ENCODE measurements at places on chromosomes 5 and 9. TPM values are rescaled to one million over a fixed set of nuclear protein-coding genes. Genes with fewer than 3 reads are reported as not detected.

- H3K4me1 ChIP-seq = peaks cover 29% of the 10 kb centered on the region
- no peaks in the 10 kb centered on the region for H3K27me3 ChIP-seq
- H3K4me3 ChIP-seq = no peak overlapping the region
- no peak for DNase-seq
- no peaks in the 10 kb centered on the region for H3K36me3 ChIP-seq
Observed at GRCh38 chr5:126368239-126368812, 54.9 kb upstream of the GRAMD2B start.

Gene TAS2R1
- total RNA-seq = not detected

Gene CDH9
- 0.14 TPM for total RNA-seq

Gene PCDHGC5
- total RNA-seq = 3.0 TPM

DNA sequence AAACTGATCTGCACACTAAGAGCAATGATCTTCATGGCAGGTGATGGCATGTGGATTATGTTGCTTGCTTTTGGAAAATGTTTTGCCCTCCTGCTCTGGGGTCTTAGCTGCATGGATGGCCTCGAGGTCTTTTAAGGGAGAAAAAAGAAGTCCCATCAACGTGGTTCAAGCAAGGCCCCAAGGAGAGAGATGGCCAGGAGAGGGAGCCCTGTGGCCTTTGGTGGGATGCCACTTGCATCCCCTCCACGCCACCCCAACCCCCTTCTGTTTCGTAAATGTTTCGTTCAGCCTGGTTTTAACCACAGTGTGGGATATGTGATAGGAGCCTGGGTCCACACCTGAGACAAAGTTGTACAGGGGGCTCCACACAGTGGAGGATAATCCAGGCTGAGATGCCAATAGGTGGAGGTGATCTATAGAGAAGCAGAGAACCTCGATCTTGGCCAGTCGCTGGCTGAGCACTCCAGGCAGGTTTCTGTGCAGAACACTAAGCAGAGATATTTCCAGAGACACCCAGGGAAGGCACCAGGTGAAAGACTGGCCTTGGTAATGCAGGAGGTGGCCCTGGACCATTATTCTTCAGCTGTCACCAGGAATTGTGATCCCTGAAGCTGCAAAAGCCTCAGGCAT lies 25.8 kb upstream of the FRRS1L start:
- H3K4me1 ChIP-seq = no peaks in the 10 kb centered on the region
- no peak overlapping the region for H3K4me3 ChIP-seq
- H3K27ac ChIP-seq = no peak overlapping the region
- H3K36me3 ChIP-seq = no peaks in the 10 kb centered on the region
- no peak for DNase-seq

- no peak overlapping the region for H3K4me3 ChIP-seq
- H3K36me3 ChIP-seq = no peaks in the 10 kb centered on the region
- no peak for DNase-seq
- peaks cover 31% of the 10 kb centered on the region for H3K27me3 ChIP-seq
- no peaks in the 10 kb centered on the region for H3K4me1 ChIP-seq
Observed at GRCh38 chr5:73254642-73255041, 81.6 kb downstream of the TMEM174 start.

DNA sequence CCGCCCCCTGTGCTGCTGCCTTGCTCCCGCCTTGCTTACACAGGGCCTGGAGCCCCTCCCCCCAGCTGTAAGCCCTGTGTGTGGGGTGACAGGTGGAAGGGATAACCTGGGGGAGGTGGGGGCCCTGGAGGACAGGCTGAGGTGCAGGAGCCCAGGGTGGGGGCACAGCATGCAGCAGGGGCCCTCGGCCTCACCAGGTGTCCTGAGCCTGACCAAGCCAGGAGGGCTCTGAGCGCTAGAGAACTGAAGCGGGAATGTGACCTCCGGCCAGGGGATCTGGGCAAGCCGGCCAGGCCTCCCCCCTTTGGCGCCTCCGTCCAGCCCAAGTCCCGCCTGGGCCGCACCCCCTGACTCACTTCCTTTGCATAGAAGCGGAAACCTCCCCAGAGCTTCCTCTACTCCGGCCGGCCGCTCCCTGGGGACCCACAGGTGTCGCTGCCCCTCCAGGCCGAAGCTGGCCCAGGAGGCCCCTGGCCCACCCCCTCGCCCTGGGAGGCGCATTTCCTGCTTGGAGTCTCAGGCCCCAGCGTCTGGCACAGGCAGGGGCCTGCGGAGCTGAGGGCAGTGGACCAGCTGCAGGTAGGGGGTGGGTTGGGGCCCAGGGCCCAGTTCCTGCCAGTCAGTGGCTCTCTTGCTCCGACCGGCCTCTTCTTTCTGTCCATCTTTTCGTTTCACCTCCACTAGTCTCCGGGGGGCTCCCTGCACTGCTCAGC lies at the start of gene TOR4A:
TOR4A (plus strand) TSS at position 398 of the 713 bp plus-strand sequence. CDS start 964 bp downstream, outside the sequence.
- DNase-seq = no peak
- H3K27me3 ChIP-seq = peaks cover 6% of the 10 kb centered on the region
- H3K27ac ChIP-seq = no peak within 1 kb of the TSS
- no peaks in the 10 kb centered on the region for H3K36me3 ChIP-seq
- H3K4me1 ChIP-seq = peaks cover 10% of the 10 kb centered on the region

DNA sequence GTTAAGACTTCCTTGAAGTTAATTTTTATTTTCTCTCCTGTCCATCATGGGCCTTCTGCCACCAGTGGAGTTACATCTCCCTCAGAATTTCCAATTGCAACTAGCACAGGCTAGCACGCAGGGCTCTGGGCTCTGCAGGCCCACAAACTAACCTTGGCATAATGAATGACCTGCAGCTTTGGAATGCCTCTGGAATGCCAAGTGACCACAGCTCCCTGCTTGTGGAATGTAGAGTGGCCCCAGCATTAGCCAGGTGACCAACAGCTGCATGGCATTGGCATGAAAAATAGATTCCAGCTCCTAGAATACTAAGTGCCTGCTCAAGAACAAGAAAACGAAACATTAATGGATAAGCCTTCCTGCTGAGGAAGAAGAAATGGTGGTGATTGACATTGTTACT lies 726.1 kb downstream of the BRINP1 start:
- H3K27me3 ChIP-seq = no peaks in the 10 kb centered on the region
- peaks cover 6% of the 10 kb centered on the region for H3K36me3 ChIP-seq
- DNase-seq = no peak
- H3K27ac ChIP-seq = no peak overlapping the region

DNA sequence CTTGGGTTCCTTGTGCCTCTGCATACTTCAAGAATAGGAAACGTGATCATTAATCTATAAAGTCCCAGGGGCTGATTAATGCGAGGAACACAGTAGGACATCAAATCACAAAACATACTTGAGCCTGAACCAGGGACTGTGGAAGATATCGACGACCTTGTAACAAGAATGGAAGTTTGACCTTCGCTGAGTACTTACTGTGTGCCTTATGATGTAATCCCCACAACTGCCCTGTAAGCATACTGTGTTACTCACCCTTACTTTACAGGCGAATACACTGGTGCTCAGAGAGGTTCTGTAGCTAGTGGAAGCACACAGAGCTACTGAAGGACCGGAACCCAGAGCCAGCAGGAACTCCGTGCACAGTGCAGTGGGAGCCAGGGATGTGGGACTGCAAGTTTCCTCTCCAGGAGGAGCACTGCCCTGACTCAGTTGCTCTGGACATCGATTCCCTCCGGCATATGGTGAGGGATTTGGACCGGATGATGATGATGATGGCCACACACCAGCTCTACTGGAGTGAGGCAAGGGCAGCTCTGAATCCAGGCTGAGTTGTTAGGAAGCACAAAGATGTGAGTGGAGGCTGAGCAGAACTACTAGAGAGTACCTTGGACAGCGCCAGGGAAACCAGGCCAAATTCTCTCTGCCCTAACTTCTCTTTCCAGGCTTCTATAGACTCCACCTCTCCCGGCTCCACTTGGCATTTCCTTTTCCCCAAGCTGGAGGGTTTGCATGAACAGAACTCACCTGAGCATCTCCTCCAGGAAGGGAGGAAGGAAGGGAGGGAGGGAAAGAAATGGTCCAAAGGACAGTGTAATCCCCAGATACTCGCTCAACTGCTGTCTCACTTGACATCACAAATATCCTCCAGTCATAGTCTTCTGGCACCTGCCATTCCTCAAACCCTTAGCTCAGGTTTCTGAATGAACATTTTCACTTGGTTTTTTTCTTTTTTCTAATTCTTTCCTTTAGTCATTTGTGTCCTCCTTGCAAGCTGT lies 1.5 kb upstream of the GABBR2 start:
- H3K4me3 ChIP-seq = peak overlapping the region; percentile 76
- H3K27me3 ChIP-seq = peaks cover 90% of the 10 kb centered on the region
- no peak overlapping the region for H3K27ac ChIP-seq
- H3K4me1 ChIP-seq = peaks cover 8% of the 10 kb centered on the region

GRCh38 chr9:91043811-91044175 lies 242.2 kb downstream of the SYK start:
- H3K4me1 ChIP-seq = peaks cover 6% of the 10 kb centered on the region
- no peak overlapping the region for H3K4me3 ChIP-seq
- no peak for DNase-seq
- no peaks in the 10 kb centered on the region for H3K36me3 ChIP-seq

Gene PCDHB14
- total RNA-seq = 5.5 TPM

DNA sequence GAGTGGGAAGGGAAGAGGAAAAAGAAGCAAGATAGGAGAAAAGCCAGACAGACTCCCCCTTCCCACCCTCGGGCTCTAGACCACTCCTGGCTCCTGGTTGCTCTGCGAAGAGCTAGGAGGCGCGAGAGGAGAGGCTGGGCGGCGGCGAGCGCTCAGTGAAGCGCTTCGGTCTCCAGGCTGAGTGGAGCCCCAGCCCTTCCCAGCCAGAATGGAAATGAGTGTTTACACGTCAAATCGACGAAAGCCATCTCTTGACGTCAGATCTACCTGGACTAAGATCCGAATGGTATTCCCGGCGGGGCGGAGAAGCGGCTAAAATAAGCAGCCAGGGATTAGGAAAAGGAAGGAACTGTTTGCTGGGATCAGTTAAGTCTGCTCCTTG lies at the start of gene PCSK1:
PCSK1 (minus strand) TSS at position 183 of the 382 bp plus-strand sequence. CDS start 206 bp downstream, outside the sequence.
- H3K27ac ChIP-seq = no peak within 1 kb of the TSS
- H3K27me3 ChIP-seq = peaks cover 83% of the 10 kb centered on the region
- H3K4me3 ChIP-seq = peak within 1 kb of the TSS; percentile 80
- H3K4me1 ChIP-seq = peaks cover 35% of the 10 kb centered on the region
- H3K36me3 ChIP-seq = no peaks in the 10 kb centered on the region

Gene CEP72
- 29.4 TPM for total RNA-seq

Gene PCA3
- total RNA-seq = not detected

DNA sequence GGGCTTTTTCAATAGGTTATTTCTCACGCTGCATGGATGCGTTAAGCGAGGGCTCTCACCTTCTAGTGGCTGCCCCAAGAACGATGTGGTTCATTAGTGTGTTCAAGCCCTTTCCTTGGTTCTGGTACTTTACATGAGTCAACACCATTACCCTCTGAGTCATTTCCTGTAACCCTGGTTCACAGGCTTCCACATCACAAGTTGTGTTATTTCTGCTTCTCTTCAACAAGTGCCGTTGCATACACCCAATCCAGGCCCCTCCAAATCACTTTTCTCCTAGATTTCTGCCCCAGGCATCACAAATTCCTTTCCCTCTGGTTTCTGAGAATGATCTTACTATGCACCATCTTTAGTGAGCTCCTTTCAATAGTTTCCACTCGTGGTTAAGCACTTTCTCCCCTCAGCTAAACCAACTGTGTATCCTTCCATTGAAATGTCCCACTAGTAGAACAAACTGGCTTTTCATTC lies 69.5 kb upstream of the RAD23B start:
- no peaks in the 10 kb centered on the region for H3K27me3 ChIP-seq
- no peak for DNase-seq
- H3K4me3 ChIP-seq = no peak overlapping the region
- no peaks in the 10 kb centered on the region for H3K36me3 ChIP-seq
- no peak overlapping the region for H3K27ac ChIP-seq

Gene PAPPA
- 0.72 TPM for total RNA-seq
